Left cardiac atrium (tissue), 4 donors: ENCODE measurements at places on chromosomes 3 and 15.

GRCh38 chr15:27479296-27480140 is 508.5 kb downstream of the GABRG3 start:
- no peak for DNase-seq

DNA sequence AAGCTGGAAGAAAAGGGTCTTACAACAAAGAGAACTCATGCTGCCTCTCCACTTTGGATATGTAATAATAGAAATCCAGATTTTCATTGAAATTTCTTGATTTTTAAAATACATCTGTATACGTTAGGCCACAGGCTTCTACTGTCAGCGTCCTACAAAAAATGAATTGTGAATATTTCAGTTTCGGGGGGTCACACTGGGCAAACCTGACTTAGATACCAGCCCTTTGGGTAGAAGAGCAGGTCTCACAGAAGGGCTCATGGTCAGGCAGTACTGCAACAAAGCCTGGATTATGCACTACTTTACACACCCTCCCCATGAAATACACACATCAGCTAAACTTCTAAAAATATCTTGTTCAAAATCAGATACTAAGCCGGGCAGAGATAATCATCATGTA is 294.5 kb downstream of the FHIT start:
- no peak for DNase-seq

DNA sequence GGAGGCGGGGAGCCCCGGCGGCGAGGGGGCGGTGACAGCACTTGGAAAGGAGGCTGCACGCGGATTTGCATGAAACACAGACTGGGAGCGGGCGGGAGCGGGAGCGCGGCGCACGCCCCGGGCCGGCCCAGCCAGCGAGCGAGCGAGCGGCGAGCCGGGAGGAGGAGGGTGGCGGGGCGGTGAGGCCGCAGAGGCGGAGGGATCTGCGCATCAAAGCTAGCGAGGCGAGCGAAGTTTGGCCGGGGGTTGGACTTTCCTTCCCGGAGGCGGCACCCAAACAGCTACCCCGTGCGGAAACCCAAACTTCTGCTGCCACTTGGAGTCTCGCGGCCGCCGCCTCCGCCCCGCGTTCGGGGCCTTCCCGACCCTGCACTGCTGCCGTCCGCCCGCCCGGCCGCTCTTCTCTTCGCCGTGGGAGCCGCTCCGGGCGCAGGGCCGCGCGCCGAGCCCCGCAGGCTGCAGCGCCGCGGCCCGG is at the start of gene SMAD3:
SMAD3 (plus strand) TSS at position 72 of the 475 bp plus-strand sequence. CDS start 553 bp downstream, outside the sequence.
- DNase-seq = peak; percentile 93

DNA sequence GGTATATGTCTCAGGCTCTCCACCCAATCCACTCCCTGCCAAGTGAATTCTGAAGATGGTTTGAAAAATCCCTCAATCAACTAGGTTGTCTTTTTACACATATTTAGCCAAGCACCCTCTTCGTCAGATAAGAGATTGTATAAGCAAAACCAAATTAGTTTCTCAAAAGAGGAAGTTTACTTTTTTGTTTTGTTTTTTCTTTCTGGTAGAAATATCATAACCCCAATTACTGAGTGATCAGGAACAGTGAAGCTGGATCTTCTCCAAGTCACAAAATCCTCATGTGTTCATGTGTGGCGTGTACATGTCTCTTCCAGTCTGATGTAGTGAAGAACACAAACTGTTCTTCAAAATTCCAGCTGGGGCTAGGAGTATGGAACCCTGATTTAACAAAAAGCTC is 180.6 kb downstream of the FOXP1 start:
- DNase-seq = no peak

DNA sequence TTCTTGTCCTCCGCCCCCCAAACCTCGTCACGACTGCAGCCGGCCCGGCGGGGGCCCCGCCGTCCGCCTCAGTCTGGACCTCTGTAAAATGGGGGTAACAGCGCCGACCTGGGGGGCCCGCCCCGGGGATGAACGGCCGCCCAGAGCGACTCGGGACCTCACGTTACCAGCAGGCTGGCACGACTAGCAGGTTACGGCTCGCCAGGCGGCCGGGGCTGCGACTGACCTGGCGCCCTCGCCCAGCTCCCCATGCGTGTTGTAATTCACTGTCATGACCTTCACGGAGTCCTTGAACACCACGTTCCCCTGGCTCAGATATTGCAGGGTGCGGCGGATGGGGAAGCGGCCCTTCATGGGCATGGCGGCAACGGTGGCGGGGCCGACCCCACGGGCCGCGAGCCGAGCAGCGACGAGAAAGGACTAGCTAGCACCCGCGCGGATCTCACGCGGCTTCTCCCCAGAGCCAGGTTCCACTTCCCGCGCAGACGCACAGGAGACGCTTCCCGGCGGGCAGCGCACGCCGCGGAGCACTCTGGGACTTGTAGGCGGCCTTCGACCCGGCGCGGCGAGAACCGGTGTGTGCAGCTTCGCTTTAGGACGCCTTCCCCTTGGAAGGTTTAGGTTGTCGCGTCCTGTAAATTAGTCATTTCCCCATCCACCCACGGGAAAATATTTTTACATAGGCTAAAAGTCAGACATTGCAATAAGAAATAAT is at the start of gene MRPS25:
MRPS25 (minus strand) TSS at position 481 of the 715 bp plus-strand sequence; CDS start at position 360, 121 bp downstream.
- peak; percentile 94 for DNase-seq

GRCh38 chr15:69852482-69852881 is 245.2 kb downstream of the TLE3 start:
- DNase-seq = no peak

DNA sequence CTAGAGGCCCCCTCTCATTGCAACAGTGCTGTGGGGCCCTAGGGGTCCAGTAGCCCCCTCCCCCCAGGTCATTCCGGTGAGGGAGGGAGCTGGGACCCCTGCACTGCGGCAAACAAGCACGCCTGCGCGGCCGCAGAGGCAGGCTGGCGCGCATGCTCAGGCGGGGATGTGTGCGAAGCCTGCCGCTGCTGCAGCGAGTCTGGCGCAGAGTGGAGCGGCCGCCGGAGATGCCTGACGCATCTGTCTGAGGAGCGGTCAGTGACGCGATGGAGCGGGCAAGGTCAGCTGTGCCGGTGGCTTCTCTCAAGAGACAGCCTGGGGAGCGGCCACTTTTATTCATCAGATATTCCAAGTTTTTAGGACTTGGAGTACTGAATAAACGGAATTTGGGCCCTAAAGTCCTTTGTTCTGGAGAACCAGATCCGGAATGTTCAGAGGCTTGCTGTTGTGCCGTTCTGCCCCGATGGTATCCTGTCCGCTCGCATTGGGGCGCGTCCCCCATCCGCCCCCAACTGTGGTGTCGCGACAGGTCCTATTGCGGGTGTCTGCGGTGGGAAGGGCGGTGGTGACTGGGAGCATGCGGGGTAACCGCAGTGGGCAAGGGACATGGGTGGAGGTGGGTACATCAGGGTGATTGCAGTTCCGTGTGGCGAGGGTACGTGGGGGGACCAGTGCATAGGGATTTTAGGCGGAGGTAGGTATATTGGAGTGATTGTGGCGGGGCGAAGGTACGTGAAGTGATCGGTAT is at the start of the genes SNRPN and SNURF:
SNRPN (plus strand) TSS at position 205 of the 748 bp plus-strand sequence. CDS start 19,467 bp downstream, outside the sequence.
SNURF (plus strand) TSS at position 205 of the 748 bp plus-strand sequence; CDS start at position 267, 62 bp downstream.
- peak; percentile 87 for DNase-seq
